T47D (cell line): ENCODE measurements at places on chromosomes 1 and 21.

GRCh38 chr1:32766328-32766972 is 50.7 kb downstream of the YARS1 start:
- DNase-seq: no peak

GRCh38 chr1:13753636-13754402 is 53.8 kb downstream of the PRDM2 start:
- DNase-seq: no peak

GRCh38 chr1:217590598-217590997 is 40.3 kb downstream of the GPATCH2 start:
- no peak for DNase-seq

GRCh38 chr21:42219606-42220137 is 732 bp downstream of the ABCG1 start:
- DNase-seq: no peak

GRCh38 chr1:18326211-18326897 is 154.4 kb upstream of the KLHDC7A start:
- no peak for DNase-seq

DNA sequence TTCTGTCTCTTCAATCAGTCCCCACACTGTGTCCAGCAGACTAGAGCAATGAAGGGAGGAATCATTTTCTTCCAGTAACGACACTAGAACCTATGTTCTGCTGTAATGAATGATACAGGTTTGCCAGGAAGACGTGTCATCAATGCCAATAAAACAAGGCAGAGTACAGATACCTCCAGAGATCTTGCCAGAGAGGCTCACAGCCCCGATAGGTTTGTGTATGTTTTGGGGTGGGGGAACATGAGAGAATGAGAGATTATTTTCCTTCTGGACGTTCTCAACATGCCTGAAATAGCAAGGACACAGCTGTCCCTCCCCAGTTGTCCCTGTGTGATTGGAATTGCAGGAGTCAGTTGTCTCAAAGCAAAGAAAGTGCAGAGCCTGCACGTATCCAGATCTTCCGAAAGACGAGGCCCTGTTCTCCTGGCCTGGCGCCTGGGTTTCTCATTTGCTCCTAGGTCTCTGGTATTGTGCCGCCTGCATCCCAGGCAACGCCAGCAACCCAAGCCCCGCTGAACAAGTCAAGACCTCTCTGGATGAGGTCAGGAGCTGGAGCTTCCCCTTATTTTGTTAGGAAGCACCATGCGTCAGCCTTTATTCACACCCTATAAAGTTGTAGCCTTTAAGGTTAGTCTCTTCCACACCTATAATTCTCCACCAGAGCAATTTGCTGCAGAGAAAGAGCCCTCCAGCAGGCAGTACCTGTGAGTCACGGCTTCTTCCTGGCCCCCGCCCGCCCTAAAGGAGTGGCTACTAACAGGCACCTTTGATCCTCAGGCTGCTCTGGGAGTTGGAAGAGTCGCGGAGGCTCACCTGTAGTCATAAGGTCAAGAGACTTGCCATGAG is 130.5 kb downstream of the TOMM20 start:
- no peak for DNase-seq

GRCh38 chr1:173333581-173333980 is 126.5 kb upstream of the TNFSF4 start:
- DNase-seq: no peak

DNA sequence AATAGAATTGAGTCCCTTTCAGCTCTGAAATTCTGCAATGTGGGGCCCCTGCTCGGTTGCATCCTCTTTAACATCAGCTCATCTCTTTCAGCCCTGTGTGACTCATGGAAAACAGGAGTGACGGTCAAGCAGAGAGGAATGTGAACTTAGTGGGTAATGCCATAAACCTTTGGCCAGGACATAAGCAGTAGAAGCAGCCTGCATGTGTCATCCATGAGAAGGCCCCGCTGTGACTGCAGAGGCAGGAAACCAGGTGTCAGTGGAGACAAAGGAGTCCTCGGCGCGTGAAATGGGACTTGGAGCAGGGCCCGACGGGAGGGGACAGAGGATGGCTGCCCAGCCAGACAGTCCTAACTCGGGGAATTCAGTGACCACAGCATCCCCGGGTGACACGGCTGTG is 21.1 kb upstream of the EPHB2 start:
- peak; percentile 8 for DNase-seq
